ENCODE measurements at places on chromosomes 16 and 17.

GRCh38 chr17:17511881-17512858 is 16.0 kb upstream of the RASD1 start:
- no peak for DNase-seq

DNA sequence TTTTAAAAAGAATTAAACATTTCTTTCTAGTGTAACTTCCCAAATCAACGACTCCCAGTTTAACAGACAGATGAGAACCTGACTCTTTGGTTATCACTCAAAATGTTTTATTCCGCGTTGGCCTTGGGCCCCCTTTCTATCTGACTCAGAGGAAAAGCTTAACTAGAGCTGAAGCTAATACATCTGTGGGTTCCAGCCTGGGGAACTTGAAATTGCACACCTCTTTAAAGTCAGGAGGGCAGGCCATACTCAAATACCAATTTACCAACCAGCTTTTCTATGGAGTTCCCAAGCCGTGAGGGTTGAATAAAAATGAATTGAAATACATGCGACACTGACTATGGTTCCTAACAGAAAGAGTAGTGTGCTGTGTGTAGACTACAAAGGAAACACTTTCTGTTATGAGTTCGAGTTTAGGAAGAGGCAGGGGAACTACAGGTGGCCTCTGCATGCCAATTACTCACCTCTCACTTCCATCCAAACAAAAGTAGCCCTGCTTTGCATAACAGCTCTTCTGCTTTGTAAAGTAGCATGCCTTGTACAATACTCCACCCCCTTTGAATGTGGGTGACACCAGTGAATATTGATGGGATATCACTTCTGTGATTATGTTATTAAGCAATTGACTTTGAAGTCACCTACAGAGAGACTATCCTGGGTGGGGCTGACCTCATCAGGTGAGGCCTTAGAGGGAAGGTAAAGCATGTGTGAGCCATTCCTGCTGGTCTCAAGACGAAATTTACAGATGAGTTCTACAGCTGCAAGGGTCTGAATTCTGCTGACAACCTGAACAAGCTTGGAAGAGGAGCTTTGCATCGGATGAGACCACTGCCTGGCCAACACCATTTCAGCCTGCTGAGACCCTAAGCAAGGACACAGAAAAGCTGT is 92.1 kb downstream of the WDR59 start:
- no peak for DNase-seq

DNA sequence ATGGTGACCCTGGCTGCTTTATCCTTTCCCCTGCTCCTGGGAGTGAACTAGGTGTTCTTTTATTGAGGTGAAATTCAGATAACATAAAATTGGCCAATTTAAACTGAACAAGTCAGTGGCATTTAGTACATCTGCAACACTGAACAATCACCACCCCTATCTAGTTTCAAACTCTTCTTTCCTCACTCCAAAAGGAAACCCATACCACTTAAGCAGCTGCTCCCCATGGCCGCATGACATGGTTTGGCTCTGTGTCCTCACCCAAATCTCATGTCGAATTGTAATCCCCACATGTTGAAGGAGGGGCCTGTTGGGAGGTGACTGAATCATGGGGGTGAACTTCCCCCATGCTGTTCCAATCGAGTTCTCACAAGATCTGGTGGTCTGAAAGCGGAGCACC is 154.1 kb downstream of the STX8 start:
- no peak for DNase-seq

- DNase-seq = no peak
Measured at GRCh38 chr16:28182183-28182582, 29.6 kb downstream of the XPO6 start.

- DNase-seq = no peak
Measured at GRCh38 chr17:64332502-64332901, 58.2 kb downstream of the PECAM1 start.

DNA sequence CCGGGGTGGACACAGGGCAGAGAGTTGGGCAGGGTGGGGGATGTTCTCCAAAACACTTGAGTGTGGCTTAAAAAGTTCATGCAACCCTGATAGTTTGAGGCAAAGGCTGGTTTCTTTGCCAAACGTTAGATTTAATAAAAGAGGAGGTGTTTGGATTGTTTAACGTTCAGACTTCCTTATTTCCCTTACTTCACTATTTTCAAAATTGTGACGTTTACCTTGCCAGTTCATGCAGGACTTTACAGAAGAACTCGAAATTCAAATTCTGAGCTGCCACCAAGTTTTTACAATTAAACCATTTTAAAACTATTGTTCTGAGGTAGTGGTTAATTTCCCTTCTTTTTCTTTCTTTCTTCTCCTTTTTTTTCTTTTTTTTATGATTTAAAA is 5.5 kb downstream of the SEC14L1 start:
- DNase-seq = no peak

GRCh38 chr16:17307504-17307903 is 163.3 kb downstream of the XYLT1 start:
- DNase-seq = no peak

- no peak for DNase-seq
Measured at GRCh38 chr16:84239141-84239769, 557 bp downstream of the KCNG4 start.

DNA sequence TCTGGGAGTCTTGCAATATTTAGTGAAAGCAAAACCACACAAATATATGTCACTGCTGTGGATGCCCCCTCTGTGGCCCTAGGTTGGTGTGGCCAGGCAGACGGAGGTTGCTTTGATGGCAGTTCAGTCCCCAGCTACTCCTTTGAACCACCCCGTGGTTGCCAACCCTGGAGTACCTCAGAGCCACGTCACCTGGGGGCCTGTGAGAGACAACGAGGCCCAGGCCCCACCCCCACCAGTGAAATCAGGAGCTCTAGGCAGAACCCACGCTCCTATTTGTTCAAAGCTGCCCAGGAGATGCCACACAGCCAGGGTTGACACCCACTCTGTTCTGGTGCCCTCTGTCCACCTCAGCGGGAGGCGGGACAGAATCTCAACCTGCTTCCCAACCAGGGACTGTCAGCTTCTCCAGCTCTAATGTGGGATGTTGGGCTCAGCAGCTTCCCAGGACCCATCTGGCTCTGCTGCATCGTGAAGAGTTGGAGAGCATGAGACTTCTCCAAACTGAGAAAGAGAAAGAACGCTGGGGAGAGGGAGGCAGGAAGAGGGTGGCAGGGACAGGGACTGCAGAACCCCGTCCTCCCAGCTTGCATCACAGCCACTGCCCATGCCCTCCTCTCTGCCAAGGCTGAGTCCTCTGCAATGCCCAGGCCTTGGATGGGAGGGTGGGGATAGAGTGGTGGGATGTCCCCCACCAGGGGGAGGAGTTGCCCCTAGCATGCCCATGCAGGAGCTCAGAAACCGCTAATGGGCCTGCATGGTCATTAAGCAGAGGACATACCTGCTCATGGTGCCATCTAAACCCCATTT is 81.8 kb downstream of the C16orf78 start:
- no peak for DNase-seq

DNA sequence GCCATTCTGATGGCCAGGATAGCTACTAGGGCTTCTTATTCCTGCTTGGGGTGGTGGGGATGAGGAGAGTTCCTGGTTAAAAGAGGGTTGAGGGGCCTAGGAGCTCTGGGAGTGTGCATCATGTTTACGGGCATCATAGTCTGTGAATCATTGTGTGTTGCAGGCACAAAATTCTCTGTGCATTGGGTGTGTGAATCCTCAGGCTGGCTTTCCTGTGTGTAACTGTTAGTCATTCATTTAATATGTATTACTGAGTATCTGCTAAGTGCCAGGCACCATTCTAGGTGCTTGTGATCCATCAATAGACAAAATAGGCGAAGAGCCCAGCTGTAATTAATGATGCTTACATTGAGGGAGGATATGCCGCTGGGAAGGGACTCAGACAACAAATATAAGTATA is 5.8 kb downstream of the PPY start:
- no peak for DNase-seq

GRCh38 chr16:13517841-13518240 is 402.1 kb upstream of the ERCC4 start:
- DNase-seq = no peak

DNA sequence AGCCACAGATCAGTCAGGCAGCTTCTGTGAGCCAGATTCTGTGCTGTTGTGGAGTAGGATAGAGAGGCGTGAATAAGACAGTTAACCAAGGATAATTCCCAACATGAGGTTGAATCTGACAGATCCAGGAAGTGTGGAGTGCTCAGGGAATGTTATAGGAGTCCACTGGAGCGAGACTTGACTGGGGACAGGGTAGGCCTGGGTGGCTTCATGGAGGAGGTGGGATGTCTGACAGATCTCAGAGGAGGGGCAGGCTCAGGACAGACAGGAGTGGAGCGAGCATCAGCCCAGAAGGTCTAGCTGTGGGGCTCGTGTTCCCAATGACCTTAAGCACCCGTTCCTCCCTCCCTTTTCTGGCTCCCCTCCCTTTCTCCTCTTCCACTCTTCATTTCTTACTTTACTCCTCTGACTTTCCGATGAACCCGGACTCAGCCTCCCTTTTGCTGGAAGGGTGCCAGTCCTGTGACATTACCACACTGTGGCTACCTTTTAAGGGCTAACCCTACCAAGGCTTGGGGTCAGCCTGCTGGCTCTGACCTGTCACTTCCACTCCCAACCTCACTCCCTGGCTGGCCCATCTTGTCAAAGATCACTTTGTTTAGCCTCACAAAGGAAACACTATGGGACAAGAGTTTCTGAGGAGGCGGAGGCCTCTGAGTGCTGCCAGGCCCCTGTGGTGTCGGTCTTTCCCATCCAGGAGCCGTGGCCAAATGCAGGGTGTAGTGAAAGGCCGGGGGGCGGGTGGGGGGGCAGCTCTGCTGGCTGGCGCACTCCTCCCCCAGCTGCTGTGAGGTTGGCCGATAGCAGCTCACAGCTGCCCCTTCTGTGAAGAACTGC is 28.5 kb upstream of the EFCAB13 start:
- DNase-seq = peak; percentile 45

DNA sequence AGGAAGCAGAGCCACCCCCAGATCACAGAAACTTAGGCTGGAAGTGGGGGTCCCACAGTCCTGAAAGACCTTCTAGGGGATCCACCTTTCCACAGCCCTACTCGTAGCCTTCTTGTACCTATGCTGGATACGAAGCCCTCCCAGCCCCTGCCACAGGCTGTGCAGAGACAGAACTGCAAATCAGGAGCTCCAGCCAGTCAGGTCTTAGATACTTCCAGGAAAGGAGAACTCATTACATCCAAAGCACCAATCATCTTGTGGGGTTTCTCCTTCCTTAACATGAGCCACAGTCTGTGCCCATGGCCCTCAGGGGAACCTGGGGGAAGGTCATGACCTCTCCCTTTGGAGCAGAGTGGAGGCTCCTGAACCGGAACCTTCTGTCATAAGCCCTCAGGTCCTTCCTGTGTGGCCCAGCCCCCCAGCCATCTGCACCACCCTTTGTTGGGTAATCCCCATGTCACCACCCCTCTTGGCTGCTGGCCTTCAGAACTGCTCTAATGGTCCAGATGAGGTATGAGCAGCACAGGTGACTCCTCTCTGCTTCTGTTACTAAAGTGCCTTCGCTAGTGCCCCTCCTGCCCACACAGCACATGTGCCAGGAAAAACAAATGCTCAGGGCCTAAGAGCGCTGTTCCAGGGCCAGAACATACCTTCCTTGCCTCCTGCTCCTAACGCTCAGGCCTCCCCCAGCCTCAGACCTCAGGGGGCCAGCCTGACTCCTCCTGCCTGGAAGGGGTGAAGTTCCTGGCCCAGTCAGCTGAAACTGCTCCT is 14.6 kb downstream of the SRCIN1 start:
- no peak for DNase-seq

GRCh38 chr16:31712064-31712540 is 161.5 kb upstream of the ZNF267 start:
- DNase-seq = no peak

GRCh38 chr16:2231016-2231931 is 5.0 kb upstream of the DNASE1L2 start:
- no peak for DNase-seq

- no peak for DNase-seq
Measured at GRCh38 chr17:33667671-33668070, 374.6 kb upstream of the ASIC2 start.

GRCh38 chr16:56852401-56852730 is 12.6 kb upstream of the SLC12A3 start:
- DNase-seq = no peak

DNA sequence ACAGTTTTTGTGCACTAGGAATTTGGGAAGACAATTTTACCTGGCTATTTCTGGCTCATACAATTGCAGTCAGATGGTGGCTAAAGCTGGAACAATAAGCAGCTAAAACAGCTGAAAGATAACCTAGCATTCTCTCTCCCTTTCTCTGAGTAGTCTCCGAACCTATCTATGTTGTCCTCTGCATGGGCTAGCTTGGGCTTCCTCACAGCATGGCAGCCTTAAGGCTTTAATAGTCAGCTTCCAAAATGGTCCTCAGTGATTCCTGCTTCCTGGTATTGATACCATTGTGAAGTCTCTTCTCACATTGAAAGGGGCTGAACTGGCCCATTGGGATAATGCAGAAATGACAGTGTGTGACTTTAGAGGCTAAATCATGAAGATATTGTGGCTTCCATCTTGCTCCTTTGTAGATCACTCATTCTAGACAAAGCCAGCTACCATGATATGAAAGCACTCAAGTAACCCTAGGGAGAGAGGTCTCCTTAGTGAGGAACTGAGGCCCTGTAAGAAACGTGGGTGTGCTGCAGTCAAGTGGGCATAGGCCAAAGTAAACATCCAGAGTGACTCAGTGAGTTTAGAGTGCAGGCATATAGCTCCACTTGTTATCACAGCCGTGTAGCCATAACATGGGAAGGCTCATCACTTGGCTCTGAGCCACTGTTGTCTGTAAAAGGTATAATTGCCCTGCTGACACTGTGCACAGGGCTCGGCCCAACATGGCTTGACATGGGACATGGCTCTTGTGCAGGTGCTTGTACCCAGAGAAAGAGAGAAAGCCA is 5.5 kb upstream of the VKORC1 start:
- no peak for DNase-seq

- DNase-seq = no peak
Measured at GRCh38 chr16:2186064-2186463, 10.3 kb downstream of the CASKIN1 start.

- no peak for DNase-seq
Measured at GRCh38 chr17:74452033-74452840, 14.2 kb upstream of the CD300A start.

DNA sequence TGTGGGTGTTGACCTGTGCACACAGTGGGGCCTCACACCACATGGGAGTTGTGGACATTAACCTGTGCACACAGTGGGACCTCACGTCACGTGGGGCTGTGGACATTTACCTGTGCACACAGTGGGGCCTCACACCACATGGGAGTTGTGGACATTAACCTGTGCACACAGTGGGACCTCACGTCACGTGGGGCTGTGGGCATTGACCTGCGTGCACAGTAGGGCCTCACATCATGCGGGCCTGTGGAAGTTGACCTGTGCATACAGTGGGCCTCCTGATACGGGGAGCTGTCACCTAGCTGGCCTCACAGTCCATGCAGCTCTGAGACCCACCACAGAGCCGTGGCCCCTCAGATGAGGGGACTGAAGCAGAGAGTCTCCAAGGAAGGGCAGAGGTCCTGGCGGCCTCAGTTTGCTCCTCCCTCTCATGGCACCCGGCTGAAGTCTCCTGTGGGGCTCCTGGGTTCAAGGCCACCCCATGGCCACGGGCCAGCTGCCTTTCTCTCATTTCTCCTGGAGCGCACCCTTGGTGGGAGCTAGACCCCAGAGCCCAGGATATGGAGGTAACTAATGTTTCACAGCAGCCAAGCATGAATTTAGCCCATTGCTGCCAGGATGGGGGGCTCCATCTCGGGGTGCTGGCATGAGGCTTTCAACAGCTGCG is 21.0 kb downstream of the CACNA1H start:
- DNase-seq = no peak

GRCh38 chr16:68374961-68375660 is 64.3 kb downstream of the PRMT7 start:
- DNase-seq = no peak

- no peak for DNase-seq
Measured at GRCh38 chr16:11980136-11980844, 3.8 kb downstream of the SNX29 start.

- DNase-seq = peak; percentile 76
Measured at GRCh38 chr16:85552980-85553435, 60.1 kb upstream of the GSE1 start.

All from neural crest cell (in vitro differentiated cells).